ENCODE measurements at places on chromosomes 4 and X.

GRCh38 chrX:72037601-72038000 lies 94.1 kb downstream of the RTL5 start:
- no peak for DNase-seq

- no peak for DNase-seq
Measured at GRCh38 chrX:20265726-20266681, 705 bp downstream of the RPS6KA3 start.

GRCh38 chr4:135434936-135435335 lies 1233.3 kb upstream of the PABPC4L start:
- DNase-seq: no peak

DNA sequence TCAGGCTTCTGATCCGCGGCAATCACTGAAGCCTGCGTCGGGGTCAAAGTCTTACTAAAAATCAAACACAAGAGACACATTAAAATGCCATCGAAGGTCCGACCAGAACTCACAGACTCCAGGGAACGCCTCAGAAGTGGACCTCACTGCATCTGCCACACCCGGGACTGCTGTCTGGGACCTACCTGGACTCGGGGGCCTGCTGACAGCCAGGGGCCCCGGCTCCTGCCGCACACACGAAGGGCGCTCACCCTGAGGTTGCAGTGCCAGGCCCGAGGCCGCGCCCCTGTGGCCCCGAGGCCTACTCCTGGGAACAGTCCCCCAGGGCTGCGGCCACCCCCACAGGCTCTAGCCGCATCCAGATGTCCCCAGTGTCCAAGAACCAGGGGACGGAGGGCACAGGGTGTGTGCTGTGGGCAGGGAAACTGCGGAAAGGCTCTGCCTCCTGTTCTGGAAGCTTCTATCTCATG lies 7.4 kb downstream of the CTBP1 start:
- DNase-seq: no peak

DNA sequence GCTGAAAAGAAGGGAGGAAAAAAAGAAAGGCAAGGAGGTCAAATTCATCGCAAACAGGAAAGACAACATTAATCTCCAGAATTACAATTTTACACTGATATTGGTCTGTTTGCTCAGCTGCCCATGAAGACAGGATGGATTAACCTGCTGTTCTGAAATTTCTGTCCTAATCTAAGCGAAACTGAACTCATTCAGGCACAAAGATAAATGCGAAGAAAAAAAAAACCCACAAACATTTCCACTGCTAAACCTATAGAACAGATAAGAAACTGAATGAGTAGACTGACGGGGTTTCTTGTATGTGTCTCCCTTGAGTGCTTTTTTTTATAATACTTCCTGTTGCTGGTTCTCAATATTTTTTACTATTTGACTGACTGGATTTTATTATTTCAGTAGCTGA lies 251.8 kb upstream of the FTHL17 start:
- DNase-seq: no peak

DNA sequence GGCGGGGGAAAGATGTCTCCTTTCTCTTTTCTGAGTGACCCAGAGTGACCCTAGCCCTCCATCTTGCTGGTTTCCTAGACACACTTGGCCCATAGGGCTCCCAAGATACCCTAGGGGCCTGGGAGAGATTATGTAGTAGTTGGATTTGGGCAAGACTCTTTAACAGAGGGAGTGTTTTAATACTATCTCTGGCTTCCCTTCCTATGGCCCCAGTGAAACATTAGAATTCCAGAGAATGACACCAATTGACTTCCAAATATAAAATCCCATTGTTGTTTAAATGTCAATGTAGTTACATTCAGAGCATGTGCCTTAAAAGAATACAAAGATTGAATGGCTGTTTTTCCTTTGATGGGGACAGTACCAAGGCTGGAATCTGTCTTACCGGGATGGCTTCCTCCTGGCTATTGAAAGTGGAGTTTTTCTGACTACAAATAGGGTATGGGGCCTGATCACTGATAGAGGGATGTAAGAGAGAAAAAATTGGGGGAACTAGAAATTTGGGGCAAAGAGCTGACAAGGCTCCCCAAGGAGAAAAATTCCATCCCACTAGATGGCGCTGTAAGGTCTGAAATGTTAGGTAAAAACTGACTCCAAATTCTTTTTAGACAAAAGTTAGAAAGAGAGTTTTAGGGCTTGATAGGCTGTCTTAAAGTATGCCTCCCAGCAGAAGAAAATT lies 10.7 kb downstream of the TENT5D start:
- no peak for DNase-seq

GRCh38 chr4:12873351-12873750 lies 610.8 kb downstream of the RAB28 start:
- no peak for DNase-seq

GRCh38 chrX:41543025-41543424 lies 95.9 kb downstream of the NYX start:
- no peak for DNase-seq

- DNase-seq: no peak
Measured at GRCh38 chr4:61273233-61273632, 73.1 kb downstream of the ADGRL3 start.

DNA sequence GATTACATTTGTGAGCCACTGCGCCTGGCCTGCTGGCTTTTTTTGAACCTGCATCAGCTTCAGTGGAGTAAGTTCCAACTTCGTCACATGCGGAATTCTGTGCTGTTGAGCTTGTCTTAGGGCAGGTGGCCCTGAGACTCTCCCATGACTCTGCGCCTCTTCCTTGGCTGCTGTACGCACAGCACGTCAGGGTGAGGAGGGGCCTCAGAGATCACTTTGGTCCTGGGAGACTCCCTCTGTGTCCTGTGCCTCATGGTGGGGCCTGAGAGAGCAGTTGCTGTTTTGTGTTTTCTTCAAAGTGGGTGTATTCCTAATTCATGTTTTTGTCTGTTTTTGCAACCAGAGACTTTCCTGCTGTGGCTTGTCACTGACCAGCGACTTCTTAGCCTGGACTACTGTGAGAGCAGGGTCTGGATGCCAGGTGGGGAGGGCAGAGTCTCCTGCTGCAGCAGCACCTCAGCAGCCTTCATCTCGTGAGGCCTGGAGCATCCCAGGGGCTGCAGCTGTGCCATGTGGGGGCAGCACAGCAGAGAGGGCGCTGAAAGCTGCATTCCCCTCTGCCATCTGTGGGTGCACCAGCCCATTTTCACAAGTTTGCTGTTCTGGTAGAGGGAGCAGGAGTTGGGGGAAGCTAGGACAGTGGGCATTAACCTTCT lies 107.8 kb downstream of the TNIP2 start:
- DNase-seq: no peak

DNA sequence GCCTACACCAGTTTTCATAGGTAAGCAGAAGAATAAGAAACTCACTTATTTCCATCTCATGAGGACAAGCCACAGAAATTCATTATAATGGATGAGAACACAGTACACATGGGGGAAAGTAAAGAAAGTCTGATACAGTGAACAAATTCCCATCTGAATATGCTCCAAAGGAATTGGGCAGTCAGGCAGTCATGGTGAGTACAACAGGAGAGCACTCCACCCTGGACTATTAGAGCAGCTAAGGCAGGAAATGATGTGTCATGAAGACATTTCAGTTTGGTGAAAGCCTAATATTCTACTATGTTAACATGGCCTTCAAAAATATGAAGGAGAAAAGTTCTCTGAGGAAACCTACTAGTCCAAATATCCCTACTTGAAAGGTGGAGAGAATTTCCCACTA lies 92.0 kb upstream of the PRDX4 start:
- no peak for DNase-seq

- DNase-seq: no peak
Measured at GRCh38 chrX:30858098-30858497, 31.0 kb downstream of the TAB3 start.

- DNase-seq: no peak
Measured at GRCh38 chrX:130084631-130085237, 25.6 kb downstream of the ELF4 start.

DNA sequence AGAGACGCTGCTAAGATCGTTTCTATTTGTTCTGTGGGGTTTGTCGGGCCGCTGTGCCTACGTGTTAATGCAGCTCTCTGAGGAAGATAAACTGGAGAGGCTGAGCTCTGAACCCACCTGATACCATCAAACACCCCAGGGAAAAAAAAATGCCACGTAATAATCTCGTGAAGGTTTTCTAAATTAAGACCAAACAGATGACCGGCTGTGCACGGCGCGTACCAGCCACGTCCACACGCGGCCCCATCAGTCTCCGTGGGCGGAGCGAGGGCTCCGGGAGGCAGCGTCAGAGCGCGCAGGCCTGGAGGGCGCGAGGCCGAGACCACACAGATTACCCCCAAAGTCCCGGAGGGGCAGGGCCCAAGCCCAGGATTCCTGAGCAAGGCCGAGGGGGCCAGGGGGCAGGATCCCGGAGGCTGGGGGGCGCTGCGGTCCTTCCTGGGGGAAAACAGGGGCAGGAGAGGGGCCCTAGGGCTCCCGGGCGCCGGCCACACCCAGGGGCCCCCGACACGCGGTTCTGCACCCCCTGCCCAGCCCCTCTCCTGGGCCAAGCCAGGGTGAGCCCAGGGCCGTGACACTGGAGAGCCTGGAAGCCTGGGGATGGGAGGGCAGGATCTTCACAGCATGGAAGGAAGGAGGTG lies 91.9 kb downstream of the FAM53A start:
- DNase-seq: no peak

DNA sequence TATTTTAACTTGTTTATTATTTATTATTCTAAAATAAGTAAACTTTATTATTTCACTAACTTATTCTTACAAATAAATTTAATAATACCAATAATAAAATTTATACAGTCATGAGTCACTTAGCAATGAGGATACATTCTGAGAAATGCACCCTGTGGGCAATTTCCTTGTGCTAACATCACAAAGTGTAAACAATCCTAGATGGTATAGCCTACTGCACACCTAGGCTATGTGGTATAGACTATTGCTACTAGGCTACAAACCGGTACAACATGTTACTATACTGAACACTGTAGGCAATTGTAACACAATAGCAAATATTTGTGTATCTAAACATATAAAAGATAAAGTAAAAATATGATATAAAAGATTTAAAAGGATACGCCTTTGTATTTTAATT lies 479.5 kb downstream of the EPHA5 start:
- no peak for DNase-seq

GRCh38 chr4:143148521-143148920 lies 36.2 kb upstream of the USP38 start:
- no peak for DNase-seq

DNA sequence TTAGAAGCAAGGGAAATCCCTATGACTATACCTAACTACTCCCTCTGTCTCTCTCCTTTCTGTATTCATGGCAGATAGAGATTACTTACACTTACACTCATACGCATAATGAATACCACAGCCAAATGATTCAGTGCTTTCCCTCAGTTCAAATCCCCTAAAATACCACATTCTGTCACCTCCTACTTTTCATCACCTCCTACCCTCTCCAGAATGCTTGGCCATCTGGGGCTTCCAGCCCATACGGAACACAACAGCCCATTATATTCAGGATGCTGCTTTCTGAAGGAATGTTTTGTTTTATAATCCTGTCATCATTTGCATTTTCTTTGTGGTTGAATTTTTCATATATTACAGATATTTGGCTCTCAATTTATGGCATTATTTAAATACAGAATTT lies 361.6 kb downstream of the GRIA2 start:
- DNase-seq: no peak

Measured in stimulated activated CD4-positive, alpha-beta T cell treated with anti-CD3 and anti-CD28 coated beads, Interleukin-15, amount 100 ng/mL, for 1 hour (primary cell).